CD4-positive, alpha-beta T cell (primary cell): ENCODE measurements at places on chromosomes 2 and 18. TPM values are rescaled to one million over a fixed set of nuclear protein-coding genes. Genes with fewer than 3 reads are reported as not detected.

Gene CCDC195
- not detected for total RNA-seq

Gene GAREM2
- 7.3 TPM for total RNA-seq

Gene SERPINB3
- not detected for total RNA-seq

Gene ASB1
- 14.3 TPM for total RNA-seq

Gene ZSWIM2
- not detected for total RNA-seq

Gene INHA
- not detected for total RNA-seq

Gene CENPA
- total RNA-seq: 1.0 TPM

Gene FKBP1B
- not detected for total RNA-seq

Gene COQ10B
- 55.3 TPM for total RNA-seq

Gene CFAP53
- total RNA-seq: 0.33 TPM

Gene REEP1
- total RNA-seq: not detected

Gene CRYBA2
- total RNA-seq: not detected

Gene DOCK10
- 184 TPM for total RNA-seq

Gene FBXO41
- total RNA-seq: 14.0 TPM

Gene INPP5D
- total RNA-seq: 141 TPM

Gene CCDC141
- 30.6 TPM for total RNA-seq

Gene CREB1
- 62.5 TPM for total RNA-seq

Gene BIN1
- total RNA-seq: 104 TPM

Gene FAM117B
- 50.4 TPM for total RNA-seq

Gene TMEM214
- 22.0 TPM for total RNA-seq

Gene KCNG2
- total RNA-seq: not detected

Gene ARL6IP6
- 6.3 TPM for total RNA-seq

Gene IL1RN
- total RNA-seq: 0.31 TPM

Gene GPBAR1
- 1.8 TPM for total RNA-seq

Gene GAD1
- total RNA-seq: not detected

Gene DYNAP
- total RNA-seq: not detected

Gene NYAP2
- not detected for total RNA-seq

Gene GULP1
- total RNA-seq: not detected

Gene SLC5A7
- not detected for total RNA-seq

Gene MDH1B
- total RNA-seq: 0.25 TPM

Gene CAPN10
- total RNA-seq: 42.1 TPM

Gene IRS1
- total RNA-seq: 2.9 TPM

Gene GTF2A1L
- not detected for total RNA-seq

Gene TNFAIP6
- total RNA-seq: not detected

Gene LYG1
- 0.71 TPM for total RNA-seq

Gene REG3G
- total RNA-seq: not detected

Gene VWC2L
- total RNA-seq: not detected

Gene COLEC11
- total RNA-seq: not detected

Gene C2orf66
- total RNA-seq: not detected

Gene SCYGR4
- total RNA-seq: not detected

Gene PRKAG3
- not detected for total RNA-seq

Gene GPR39
- total RNA-seq: not detected

Gene NCOA1
- 40.6 TPM for total RNA-seq

Gene UGT1A8
- not detected for total RNA-seq

Gene CD207
- total RNA-seq: 0.25 TPM

Gene LCT
- not detected for total RNA-seq

Gene FSHR
- not detected for total RNA-seq

Gene LRP1B
- total RNA-seq: not detected

Gene POTEI
- total RNA-seq: not detected

Gene MC2R
- not detected for total RNA-seq

Gene DES
- total RNA-seq: not detected

Gene LINC00305
- total RNA-seq: not detected

Gene COL5A2
- 0.25 TPM for total RNA-seq

Gene ANO7
- total RNA-seq: 0.25 TPM

Gene AMER3
- not detected for total RNA-seq

Gene DCC
- not detected for total RNA-seq

Gene GPAT2
- total RNA-seq: 2.0 TPM

Gene SCN9A
- 0.17 TPM for total RNA-seq

Gene ADRA2B
- 0.84 TPM for total RNA-seq
